Stimulated activated CD8-positive, alpha-beta memory T cell treated with anti-CD3 and anti-CD28 coated beads, Interleukin-2, amount 100 ng/mL, for 48 hours (primary cell): ENCODE measurements at places on chromosomes 6 and 20.

DNA sequence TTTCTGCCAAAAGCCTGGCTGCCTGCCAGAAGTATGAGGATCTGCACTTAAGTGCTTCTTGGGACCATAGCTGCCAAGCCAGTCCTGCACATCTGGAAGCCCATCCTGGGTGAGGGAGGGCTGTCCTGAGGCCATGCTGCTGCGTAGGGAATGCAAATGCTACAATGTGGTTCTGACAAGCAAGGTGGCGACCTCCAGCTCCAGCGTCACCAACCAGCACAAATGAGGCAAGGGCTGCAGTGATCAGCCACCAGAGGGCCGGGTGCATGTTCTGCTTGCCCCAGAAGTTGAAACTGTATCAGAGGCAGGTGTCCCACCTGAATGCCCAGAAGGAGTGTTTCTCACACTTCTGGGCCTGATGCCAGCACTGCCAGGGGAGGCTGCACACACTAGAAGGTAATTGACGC lies 99.1 kb upstream of the KCNQ5 start:
- DNase-seq = no peak

- no peak for DNase-seq
These were observed 213.0 kb upstream of the FAM83B start for GRCh38 chr6:54633601-54634000.

GRCh38 chr6:15980801-15981200 lies 148.1 kb upstream of the MYLIP start:
- DNase-seq = no peak

GRCh38 chr6:90179190-90180169 lies 117.2 kb downstream of the BACH2 start:
- no peak for DNase-seq

DNA sequence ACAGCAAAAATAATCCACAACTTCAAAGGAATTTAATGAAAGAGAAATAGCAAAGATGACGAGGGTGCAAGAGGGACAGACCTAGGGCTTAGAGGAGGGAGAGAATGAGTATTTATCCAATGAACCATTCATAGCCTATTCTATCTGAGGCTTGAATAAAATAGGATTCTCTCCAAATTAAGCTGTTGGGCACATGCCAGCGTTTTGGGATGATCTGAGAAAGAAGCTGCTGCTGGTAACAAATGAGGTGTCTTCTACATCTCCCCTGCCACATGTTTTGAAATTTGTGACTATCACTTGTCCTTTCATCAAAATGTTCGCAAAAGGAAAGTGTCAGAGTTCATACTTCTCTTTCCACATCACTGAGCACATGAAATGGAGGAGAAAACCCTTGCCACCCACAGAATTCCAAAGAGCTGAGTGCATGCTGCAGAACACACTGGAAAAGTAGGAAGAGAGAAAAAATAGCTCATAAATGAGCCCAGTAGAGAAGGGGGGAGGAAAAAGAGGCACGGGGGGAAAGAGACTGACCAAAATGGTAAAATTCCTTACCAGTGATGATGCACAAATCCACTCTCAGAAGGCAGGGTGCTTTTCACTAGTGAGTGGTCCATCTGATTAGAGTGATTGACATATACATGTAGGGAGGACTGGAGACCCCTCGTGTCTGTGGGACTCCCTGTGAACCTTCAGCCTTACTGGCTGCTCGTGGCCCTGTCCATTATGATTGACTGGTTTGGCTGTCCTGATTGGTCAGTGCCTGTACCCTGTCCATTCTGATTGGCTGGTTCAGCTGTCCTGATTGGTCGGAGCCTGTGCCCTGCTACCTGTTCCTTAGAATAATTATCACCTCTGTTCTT lies 180.5 kb downstream of the OGFRL1 start:
- DNase-seq = no peak
